ENCODE measurements at places on chromosomes 12 and 14.

DNA sequence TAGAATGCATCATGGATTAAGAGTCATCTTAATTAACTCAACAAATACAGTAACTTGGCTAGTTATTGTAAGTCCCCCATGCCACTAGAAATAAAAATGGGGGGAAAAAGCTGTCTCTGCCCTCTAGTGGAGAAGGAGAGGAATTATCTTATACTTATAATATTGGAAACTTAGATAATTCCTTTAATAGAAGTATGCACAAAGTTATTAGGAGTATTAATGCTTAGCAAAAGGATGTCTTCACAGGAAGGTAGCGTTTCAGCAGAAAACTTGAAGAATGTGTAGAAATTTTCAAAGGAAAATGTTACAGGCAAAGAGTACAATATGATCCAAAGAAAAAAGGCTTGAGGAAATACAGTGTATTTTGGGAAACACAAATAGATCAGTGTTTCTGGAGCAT, 19.8 kb downstream of the OR5AU1 start:
- no peak for DNase-seq

DNA sequence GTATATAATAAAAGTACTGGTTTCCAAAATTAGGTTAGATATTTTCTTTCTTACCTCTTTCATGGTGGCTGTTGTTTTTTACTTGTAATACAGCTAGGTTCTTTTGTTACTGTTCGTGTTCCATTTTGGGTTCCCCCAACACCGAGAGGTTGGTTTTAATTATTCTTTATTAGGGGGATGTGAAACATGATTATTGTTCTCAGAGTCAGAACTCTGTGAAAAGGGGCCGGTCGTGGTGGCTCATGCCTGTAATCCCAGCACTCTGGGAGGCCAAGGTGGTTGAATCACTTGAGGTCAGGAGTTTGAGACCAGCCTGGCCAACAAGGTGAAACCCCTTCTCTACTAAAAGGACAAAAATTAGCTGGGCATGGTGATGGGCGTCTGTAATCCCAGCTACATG, 108.1 kb downstream of the BICD1 start:
- no peak for DNase-seq

GRCh38 chr12:109757671-109758265, 44.1 kb downstream of the FAM222A start:
- no peak for DNase-seq

GRCh38 chr12:111578276-111578970, 20.7 kb downstream of the ATXN2 start:
- DNase-seq, result no peak

DNA sequence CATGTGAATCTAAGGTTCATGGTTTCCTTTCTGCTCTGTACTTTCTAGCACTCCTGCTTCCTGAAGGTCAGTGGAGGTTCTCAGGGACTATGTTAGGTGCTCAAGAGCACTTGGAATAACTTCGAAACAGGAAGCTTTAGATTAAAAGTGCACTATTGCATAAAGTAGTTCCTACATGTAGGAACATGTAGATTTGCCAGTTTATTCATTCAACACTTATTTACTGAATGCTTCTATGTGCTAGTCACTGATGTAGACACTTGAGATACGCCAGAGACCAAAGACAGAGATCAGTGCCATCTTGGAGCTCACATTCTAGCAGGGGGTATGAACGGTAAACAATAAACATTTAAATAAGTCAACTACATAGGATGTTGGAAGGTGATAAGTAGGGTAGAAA, 87.7 kb downstream of the DHRS2 start:
- DNase-seq, result no peak

Measured in activated naive CD8-positive, alpha-beta T cell treated with anti-CD3 and anti-CD28 coated beads, Interleukin-2, amount 50 U/mL, for 16 hours (primary cell).